SJSA1 (cell line): ENCODE measurements at places on chromosomes 2 and 18. TPM values are rescaled to one million over a fixed set of nuclear protein-coding genes. Genes with fewer than 3 reads are reported as not detected.

Gene AQP12A
- not detected in 2 replicates for total RNA-seq

DNA sequence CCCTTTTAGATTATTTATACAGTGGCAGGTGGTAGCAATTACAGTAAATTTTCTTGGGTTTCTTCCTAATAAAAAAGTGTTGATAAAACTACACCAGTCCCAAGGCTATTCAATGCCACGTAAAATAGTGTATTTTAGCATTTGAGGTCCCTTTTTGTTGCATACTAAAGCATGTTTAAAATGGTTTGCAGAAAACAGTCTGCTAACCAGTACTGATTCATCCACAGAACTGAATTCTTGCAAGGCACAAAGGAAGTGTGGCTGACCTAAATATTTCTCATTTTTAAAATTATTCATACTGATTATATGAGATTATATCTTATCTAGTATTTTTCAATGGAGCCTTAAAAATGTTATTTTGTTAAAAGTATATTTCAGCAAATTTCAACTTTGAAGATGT, 98.1 kb downstream of the SMAD2 start:
- peaks cover 4% of the 10 kb centered on the region; the same call in 1 of the 2 replicates for H3K36me3 ChIP-seq
- H3K4me1 ChIP-seq, result peaks cover 13% of the 10 kb centered on the region
- H3K27ac ChIP-seq, result no peak overlapping the region
- no peak for DNase-seq
- no peak overlapping the region for H3K4me3 ChIP-seq

- no peak overlapping the region for H3K27ac ChIP-seq
- no peaks in the 10 kb centered on the region for H3K36me3 ChIP-seq
- peaks cover 30% of the 10 kb centered on the region for H3K4me1 ChIP-seq
- H3K4me3 ChIP-seq, result no peak overlapping the region
- no peak for DNase-seq
Measured at GRCh38 chr2:7861910-7862702, 819.8 kb upstream of the ID2 start.

DNA sequence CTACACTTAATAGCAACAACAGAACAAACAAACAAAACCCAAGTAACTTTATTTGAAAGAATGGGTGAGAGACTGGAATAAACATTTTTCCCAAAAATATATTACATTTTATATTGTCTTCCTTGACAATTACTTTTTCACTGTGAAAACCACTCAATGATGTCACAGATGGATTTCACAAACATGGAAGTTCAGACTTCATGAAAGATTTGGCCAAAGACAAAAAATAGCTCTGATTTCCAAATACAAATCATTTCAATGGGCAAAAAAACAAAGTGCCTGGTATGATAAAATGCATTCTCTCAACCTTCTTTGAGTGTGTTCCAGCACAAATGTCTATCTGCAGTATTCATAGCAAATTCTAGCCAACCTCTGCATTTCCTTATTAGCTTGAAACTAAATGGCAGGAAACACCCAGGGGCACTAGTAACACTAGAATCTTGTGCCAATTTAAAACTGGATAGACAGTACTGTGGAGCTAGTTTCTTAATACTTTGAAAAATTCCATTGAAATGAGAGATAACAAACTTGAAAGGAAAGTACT, 28.5 kb upstream of the NAPG start:
- no peak for DNase-seq
- H3K36me3 ChIP-seq, result no peaks in the 10 kb centered on the region
- no peak overlapping the region for H3K4me3 ChIP-seq

DNA sequence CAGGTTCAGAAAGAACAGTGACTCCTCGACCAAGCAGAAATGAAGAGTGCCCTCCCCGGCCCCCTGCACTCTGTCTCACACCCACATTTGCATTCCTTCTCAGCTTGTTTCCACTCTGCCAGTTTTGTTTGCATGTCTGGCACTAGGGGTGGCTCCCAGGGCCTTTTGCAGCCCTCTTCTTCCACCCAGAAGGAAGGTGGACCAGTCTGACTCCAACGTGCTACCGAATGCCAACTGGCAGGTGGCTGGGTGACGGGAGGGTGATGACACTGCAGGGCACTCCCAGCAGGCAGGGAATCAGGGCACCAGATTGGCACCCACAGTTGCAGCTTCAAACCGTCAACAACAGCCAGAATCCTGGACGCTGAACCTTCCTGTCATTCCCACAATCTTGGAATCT, 371.1 kb downstream of the TXNL1 start:
- no peak overlapping the region for H3K4me3 ChIP-seq
- no peak for DNase-seq

DNA sequence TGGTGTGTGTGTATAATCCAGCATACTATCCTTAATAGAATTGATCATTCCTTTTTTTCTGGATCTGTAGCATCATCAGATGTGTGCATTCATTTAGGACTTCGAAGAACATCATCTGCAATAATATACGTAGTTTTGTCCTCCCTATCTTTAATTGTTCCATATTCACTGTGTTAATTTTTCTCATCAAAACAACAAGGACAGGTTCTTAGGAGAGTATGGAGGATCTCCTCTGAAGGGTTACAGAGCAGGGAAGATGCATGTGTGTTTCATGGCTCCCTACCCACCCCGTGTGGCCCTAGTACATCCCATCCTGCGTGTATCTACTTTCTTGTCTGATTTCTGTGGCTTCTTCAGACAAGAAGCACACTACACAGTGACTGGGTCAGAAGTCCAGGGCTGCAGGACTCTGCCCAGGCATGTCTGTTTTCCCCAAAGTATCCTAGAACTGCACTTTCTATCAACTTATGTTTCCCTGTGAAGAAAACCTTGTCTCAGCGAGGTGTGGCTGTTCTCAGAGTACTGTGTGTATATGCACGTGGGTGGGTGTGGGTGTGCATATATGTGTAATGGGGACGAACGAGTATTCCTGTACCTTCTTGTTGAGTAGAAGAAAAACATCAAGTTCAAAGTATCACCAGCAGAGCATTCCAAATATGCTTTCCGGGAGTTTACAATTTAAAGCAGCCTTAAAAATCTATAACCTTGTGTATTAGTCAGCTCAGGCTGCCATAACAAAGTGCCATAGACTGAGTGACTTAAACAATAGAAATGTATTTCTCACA, 220.4 kb upstream of the FOSL2 start:
- H3K27me3 ChIP-seq, result no peaks in the 10 kb centered on the region
- no peak overlapping the region for H3K4me3 ChIP-seq

Gene DCDC2C
- not detected in 2 replicates for total RNA-seq

- H3K36me3 ChIP-seq, result no peaks in the 10 kb centered on the region
- no peaks in the 10 kb centered on the region for H3K4me1 ChIP-seq
- H3K27ac ChIP-seq, result no peak overlapping the region
- H3K27me3 ChIP-seq, result no peaks in the 10 kb centered on the region
- H3K4me3 ChIP-seq, result no peak overlapping the region
- no peak for DNase-seq
Measured at GRCh38 chr18:53380063-53380639, 844.3 kb downstream of the MBD2 start.

DNA sequence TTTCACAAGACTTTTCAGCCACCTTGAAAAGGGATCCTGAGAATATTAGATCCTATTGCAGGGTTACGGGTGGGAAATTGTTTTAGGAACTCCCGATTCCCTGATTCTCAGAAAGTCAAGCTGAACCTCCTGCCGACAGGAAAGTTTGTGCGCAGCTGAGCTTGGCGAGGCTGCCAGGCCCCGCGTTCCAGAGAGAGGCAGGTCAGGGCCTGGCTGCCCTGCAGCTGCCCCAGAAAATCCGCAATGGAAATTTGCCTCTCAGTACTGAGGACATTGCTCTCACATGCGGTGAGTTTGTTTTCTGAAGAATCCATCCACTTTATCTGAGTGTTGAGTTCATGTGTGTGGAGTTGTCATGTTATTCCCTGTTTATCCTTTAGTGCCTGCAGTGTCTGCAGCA, 144.2 kb downstream of the RTP5 start:
- no peak overlapping the region for H3K4me3 ChIP-seq
- no peak for DNase-seq
- no peaks in the 10 kb centered on the region for H3K4me1 ChIP-seq
- peaks cover 2% of the 10 kb centered on the region; the same call in 1 of the 2 replicates for H3K27me3 ChIP-seq
- H3K36me3 ChIP-seq, result no peaks in the 10 kb centered on the region
- no peak overlapping the region for H3K27ac ChIP-seq

Gene PAX8
- total RNA-seq, result not detected in 2 replicates

DNA sequence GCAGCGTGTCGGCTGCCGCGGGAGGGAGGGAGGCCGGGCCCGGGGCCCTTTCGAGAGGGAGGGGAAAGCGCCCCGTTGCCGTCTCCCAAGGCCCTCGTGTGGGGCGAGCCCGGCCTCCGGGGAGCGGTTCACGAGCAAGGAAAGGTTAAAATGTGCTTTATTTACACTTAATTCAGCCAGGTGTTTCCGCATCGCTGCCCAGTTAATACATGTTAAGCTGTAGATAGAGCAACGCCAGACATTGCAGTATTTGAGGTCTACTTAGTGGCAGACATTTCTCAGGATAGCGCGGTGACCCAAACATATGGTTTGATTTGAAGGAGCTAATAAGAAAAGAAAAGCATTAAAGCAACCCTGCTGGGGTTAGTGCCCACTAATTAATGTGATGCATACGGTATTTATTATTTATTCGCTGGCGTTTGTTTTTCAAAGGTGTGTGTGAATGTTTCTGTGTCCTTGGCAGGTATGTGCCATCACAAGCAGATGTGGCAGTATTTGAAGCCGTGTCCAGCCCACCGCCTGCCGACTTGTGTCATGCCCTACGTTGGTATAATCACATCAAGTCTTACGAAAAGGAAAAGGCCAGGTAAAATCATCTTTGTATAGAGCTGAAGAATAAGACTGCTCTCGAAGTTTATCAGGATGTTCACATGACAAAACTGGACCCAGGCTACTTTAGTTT, 571 bp downstream of the EEF1B2 start:
- H3K4me1 ChIP-seq, result peaks cover 20% of the 10 kb centered on the region
- peak overlapping the region; percentile 58 for H3K27ac ChIP-seq

Gene EPG5
- 9.4 and 14.8 TPM in 2 replicates for total RNA-seq

- no peaks in the 10 kb centered on the region for H3K27me3 ChIP-seq
- no peak overlapping the region for H3K27ac ChIP-seq
- H3K4me3 ChIP-seq, result no peak overlapping the region
- peak; percentile 32 for DNase-seq
- H3K4me1 ChIP-seq, result peaks cover 8% of the 10 kb centered on the region
- H3K36me3 ChIP-seq, result no peaks in the 10 kb centered on the region
Measured at GRCh38 chr18:26383454-26384270, 157.4 kb downstream of the TAF4B start.

Gene COQ10B
- total RNA-seq, result 42.9 and 60.9 TPM in 2 replicates

DNA sequence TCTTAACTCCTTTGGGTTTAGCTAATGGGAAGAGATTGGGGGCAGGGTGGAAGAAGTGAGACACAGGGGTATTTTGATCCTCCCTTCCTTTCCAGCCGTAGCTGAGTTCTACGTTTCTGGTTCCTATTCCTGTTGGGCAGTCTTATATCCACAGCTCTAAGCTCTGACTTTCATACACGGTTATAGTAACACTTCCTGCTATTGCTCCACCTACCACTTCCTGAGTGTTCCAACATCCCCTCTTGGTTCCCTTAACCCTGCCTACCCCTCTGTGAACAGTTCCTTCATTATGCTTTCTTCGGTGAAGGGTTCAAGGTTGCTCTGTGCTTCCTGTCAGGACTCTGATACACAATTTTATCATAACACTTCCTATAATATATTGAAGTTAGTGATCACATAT, 205.1 kb downstream of the DNAH7 start:
- no peaks in the 10 kb centered on the region for H3K27me3 ChIP-seq
- H3K36me3 ChIP-seq, result no peaks in the 10 kb centered on the region
- no peak for DNase-seq
- H3K4me3 ChIP-seq, result no peak overlapping the region
- no peaks in the 10 kb centered on the region for H3K4me1 ChIP-seq

GRCh38 chr2:233011268-233011650, 1.8 kb downstream of the NGEF start:
- no peaks in the 10 kb centered on the region for H3K4me1 ChIP-seq
- no peak overlapping the region for H3K4me3 ChIP-seq
- H3K27ac ChIP-seq, result no peak overlapping the region
- H3K27me3 ChIP-seq, result no peaks in the 10 kb centered on the region

- H3K27me3 ChIP-seq, result no peaks in the 10 kb centered on the region
- no peaks in the 10 kb centered on the region for H3K4me1 ChIP-seq
- no peak for DNase-seq
Measured at GRCh38 chr18:65792456-65793074, 41.8 kb downstream of the CDH7 start.
